ENCODE measurements at places on chromosomes 2 and 18.

DNA sequence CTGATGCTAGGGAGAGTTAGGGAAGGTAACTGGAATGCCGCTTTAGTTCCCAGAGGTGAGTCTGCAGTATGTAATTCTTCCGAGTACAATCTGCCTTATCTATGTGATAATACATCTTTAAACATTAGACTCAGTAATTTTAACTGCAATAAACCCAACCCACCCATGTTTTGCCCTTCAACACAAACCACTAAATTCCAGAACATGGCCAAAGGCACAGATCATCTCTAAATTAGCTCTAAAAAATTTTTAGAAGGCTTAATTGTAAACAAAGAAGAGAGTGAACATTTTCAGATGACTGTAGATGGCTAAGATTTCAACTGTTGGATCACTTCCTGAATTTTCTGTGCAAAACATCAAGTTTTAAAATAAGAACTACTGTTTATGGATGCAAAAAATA is 488.7 kb upstream of the ID2 start:
- no peak for DNase-seq

GRCh38 chr2:526918-527317 is 150.3 kb downstream of the TMEM18 start:
- no peak for DNase-seq

GRCh38 chr2:170770008-170770605 is at the start of gene ERICH2:
Gene ERICH2 (plus strand): TSS chr2:170770378. CDS start chr2:170770682, 304 bp downstream.
- peak; percentile 65 for DNase-seq

DNA sequence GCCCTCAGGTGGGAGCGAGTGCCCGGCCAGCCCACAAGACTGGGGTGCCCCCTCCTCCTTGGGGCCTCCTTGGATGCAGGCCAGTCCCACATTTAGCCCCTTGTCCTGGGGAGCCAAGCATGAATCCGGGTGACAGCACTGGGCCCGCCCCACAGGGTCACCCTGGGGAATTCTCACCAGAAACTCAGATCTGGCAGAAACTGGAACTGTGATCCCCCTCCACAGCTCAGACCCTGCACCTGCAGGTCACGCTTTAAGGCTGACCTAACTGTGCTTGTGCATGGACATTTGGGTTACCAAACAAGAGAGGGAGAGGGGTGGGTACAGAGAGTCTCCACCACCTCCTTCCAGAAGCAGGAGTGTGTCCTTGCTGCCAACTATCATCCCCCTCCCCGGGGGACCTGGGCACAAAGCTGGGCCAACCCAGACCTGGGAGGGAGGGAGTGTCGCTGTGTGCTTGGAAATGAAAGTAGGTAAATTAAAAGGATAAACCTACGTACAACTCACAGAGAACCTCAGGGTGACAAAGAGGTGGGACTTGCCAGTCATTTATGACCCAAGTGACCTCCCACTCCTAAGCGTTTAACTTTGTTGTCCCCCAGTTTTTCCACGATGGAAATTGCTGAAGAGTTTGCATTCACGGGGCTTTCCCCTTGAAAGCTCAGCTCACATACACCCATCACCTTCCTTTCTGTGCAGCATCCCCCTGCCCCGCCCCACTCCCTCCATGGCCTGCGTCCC is 9.1 kb downstream of the ITM2C start:
- no peak for DNase-seq
